ENCODE measurements at places on chromosomes 16 and 17. TPM values are rescaled to one million over a fixed set of nuclear protein-coding genes. Genes with fewer than 3 reads are reported as not detected.
A peak's percentile ranks its signal among the peaks of the same experiment; 100 is the strongest.

- no peak for DNase-seq
These were observed 1.4 kb downstream of the TMEM235 start for GRCh38 chr17:78232859-78233173.

DNA sequence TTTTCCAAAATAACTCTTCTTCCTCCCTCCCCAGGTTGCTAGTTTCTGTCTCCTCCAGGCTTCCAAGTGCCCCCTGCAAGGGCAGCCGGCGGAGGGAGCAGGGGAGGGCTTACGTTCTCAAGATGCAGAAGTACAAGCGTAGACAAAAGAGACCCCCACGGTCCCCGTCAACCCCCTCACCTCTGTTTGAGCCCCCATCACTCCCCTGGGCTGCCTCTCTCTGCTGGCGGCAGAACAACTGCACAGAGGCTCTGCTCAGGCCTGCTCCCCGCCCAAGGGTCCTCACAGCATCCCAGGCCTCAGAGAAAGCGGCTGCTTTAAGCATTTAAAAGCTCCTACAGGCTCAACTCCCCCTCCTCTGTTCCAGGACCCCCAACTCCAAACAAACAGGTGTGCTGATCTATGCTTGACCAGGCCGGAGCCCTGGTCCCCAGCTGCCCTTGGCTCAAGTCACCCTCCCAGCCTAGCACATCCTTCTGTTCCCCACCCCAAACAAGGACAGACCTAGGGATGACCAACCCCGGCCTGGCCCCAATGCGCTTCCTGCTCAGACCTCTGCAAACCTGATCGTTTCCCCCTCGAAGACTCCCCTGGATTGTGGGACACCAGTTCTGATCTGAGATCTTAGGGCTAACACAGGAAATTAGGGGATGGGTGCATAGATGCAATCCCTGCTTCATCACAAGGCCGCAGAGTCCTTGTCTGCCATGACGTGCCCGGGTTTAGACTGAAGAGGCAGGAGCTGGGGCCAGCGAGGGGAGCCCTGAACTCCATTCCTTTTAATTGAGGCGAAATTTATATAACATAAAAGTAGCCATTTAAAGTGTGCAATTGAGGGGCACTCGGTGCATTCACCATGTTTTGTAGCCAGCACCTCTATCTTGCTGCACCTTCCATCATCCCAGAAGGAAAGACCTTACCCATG, 17.2 kb upstream of the RBFOX3 start:
- DNase-seq: peak; percentile 21

The SUPT4H1 gene
- total RNA-seq: 51.9 TPM

The KLHL10 gene
- total RNA-seq: 0.26 TPM

The NEK8 gene
- 1.6 TPM for total RNA-seq

The KCNJ16 gene
- total RNA-seq: not detected

The SYNGR3 gene
- 1.0 TPM for total RNA-seq

DNA sequence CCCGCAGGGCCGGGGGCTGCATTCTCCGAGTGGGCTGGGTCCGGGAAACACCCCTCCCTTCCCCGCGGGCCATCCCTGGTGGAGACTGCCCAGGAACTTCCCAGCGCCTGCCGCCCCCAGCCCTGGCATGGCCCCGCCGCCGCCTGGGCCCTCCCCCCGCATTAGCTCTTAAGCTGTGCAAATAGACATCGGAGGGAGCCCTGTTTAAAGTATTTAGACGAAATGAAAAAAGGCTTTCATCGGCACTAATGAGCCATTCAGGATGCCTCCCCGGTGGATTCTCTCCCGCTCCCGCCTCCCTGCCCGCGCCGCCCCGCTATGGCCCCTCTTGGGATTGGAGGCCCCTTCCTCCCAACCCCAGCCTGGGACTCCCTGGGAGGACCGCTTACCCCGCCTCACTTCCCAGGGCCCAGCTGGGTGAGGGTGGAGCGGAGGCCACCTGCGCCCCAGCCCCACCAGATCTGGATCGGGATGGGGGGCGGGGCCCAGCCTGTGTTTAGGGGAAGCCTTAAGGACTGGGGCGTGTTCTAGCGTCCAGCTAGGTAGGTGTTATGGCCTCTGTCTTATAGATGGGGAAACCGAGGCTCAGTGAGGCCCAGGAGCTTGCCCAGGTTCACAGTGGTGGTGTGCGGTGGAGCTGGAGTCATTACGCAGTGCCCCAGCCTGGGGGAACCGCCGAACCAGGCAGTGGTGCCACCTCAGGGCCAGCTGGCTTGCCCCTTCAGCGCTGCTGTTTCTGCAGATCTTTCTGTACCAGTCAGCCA, 19.7 kb downstream of the SEZ6 start:
- DNase-seq: no peak

The RGS11 gene
- 11.6 TPM for total RNA-seq

DNA sequence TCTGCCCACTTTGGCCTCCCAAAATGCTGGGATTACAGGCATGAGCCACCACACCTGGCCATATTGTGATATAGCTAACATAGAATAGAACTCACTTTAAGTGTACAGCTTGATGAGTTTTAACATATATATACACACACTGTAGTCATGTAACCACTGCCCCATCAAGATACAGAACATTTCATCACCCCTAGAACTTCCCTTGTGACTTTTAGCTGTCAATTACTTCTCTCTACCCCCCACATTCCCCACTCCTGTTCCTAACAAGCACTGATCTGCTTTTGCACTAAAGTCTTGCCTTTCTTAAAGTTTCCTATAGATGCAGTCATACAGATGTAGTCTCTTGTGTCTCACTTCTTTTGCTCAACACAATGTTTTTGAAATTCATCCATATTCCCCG, 93.1 kb downstream of the PITPNC1 start:
- DNase-seq: no peak

DNA sequence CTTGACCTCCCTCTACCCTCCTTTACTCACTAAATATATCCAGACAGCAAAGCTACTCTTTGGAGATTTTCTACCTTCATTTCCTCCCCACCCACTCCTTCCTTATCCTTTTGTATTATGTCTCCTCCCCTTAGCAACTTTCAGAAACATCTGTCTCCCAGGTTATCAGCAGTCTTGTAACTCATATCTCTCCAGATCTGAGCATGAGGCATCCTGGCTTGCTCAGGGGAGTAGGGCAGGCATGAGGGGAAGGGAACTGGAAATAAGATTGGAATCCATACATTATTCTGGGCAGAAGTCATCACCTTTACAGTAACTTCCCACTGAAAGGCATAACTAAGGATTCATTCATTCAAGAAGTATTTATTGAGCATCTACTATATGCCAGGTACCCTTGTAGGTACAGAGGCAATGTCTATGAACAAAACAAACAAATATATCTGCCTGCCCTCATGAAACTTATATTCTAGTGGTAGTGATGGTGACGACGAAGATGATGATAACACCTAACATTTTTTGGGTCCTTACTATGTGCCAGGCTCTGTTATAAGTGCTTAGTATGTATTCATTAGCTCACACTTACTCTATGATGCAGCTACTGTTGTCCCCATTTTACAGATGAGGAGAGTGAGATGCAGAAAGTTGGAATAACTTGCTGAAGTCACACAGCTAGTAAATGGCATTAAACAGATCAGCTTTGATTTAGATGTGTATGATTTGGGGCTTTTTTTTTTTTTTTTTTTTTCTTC, 123.9 kb upstream of the CACNG3 start:
- no peak for DNase-seq

The OTOP3 gene
- not detected for total RNA-seq

DNA sequence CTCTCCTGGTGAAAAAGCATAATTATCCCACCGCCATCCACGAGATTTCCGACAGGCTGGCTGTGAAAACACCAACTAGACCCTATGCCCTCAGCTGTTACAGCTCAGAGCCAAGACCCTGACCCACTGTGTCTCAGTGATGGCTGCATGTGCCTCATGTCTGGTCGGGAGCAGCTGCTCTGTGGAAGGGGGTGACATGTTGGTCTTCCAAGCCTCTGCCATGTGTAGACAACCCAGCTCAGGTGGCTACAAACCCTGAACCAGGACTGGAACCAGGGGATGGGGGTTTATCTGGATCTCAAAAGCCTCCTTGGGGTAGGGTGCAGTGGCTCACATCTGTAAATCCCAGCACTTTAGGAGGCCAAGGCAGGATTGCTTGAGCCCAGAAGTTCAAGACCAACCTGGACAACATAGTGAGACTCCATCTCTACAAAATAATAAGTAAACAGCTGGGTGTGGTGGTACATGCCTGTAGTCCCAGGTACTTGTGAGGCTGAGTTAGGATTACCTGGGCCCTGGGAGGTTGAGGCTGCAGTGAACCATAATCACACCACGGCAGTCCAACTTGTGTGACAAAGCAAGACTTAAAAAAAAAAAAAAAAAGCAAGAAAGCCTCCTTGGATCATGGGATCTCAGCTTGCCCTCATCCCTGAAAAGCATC, 220.3 kb downstream of the CPPED1 start:
- DNase-seq: no peak

DNA sequence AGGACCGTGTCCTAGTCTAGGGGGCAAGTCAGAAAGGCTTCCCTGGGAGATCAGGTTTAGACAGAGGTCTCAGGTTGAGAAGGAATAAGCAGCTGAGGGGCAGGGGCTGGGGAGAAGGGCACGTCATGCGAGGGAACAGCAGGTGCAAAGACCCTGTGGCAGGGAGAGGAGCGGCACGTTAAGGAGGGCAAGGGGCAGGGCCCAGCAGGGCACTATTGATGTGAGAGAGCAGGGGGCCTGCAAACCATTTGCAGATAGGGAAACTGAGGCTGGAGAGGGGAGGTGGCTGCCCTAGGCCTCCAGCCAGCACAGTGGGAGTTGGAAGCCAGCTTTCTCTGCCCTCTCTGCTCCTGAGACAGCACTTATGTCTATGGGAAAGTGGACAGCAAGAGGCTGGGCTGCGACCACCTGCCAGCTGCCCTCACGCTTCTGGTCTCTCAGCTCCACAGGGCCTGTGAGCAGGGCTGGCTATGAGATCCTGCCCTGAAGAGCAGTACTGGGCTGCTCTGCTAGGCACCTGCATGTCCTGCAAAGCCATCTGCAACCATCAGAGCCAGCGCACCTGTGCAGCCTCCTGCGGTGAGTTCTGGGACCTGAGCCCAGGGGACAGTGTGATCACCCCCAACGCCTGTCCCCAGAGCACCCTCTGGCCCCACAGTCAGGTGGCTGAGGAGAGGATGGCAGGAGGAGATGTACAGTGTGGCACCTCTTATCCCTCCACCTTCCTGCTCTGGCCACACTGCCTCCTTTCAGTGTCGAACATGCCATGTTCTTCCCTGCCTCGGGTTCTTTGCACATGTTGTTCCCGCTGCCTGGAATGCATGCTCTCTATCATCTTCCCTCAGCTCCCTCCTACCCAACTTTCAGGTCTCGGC, 61.5 kb downstream of the USP22 start:
- no peak for DNase-seq

- no peak for DNase-seq
These were observed 3.3 kb upstream of the TNFRSF13B start for GRCh38 chr17:16975277-16975651.

- DNase-seq: no peak
These were observed 44.7 kb upstream of the MEAK7 start for GRCh38 chr16:84548971-84549844.

DNA sequence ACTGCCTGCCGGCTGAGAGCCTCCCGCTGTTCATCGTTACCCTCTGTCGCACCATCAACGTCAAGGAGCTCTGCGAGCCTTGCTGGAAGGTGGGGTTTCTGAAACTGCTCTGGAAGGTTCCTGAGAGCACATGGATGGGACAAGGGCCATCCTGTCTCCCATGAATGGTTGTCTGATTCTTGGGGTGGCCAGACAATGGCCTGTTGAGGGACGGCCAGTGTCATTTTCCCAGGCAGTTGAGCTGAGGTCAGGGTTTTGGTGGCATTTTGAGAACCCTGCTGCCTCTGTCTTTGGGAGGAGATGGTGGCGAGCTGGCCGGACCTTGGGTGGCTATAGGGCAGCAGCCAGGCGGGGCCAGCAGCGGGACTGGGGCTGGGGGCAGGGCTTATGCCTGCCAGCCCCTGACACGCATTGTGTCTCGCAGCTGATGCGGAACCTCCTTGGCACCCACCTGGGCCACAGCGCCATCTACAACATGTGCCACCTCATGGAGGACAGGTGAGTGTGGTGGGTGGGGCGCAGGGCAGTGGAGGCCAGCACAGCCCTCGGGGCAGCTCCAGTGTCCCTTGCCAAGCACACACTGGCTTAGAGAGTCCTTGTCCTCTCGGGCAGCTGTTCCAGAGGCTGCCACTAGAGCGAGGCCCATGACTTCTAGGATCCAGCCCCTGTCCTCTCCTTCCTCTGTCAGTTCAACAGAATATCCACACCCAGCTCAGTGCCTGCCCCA, 9.1 kb downstream of the TSC2 start:
- DNase-seq: no peak

DNA sequence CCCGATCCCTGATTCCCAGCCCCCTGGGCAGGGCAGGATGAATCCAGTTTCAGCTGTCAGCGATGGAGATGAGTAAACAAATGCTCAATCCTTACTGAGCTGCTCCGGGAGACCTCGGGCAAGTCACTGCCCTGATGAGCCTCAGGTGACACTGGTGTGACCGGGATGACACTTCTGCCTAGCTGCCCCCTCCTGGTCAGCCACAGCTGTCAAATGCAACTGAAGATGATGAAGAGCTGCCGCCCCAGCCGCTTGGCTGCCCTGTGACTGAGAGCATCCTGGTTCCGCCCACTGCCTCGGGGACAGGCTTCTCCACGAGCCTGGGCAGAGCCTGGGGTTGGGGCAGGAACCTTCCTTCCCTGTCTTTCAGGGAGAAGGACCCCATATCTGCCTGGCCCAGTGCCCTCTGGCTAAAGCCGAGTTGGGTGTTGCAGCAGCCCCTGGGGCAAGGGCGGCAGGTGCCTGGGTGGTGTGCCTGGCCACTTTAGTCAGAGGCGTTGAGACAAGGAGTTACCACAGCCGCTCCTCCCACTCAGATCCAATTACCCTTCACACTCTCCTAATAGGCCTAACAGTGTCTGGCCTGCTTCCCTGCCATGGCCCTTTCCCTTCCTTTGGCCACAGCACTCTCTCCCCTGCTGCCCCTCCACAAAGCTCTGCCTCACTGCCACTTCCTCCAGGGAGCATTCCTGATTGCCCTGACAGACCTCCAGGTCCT, 5.5 kb downstream of the CCL17 start:
- no peak for DNase-seq

The STX1B gene
- 2.0 TPM for total RNA-seq

DNA sequence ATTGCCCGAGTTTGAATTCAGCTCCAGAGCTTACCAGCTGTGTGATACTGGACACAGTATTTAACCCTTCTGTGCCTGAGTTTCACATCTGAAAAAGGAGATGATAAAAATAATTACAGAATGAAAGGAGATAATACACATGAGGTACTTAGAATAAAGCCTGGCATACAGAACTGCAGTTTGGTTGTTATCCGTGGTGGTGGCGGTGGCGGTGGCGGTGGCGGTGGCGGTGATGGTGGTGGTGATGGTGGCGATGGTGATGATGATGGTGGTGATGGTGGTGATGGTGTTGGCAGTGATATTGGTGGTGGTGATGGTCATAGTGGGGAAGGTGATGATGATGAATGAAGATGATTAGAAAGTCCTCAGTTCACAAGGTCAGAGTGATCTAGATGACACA, 57.2 kb downstream of the ABCC1 start:
- DNase-seq: no peak

DNA sequence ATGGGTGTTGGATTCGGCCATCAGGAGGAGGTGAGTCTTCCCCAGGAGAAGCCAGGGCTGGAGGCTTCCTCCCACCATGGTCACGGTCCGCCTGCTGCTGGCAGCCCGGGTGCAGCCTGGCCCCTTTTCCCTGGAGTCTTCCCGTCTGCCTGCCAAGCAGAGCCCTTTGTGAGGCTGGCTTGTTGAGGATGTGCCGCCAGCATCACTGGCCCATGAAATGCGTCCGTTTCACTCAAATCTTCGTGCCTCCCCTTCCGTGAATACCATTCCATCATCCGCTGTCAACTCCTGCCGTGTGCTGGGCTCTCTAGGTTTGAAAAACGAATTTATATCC, 9.6 kb downstream of the VPS4A start:
- no peak for DNase-seq

- peak; percentile 88 for DNase-seq
These were observed 802 bp upstream of the TOB1 start for GRCh38 chr17:50866950-50867362.

The SLC13A5 gene
- total RNA-seq: not detected

Measured in right cardiac atrium (tissue), 5 donors.